ENCODE measurements at places on chromosomes 2 and 18. TPM values are rescaled to one million over a fixed set of nuclear protein-coding genes. Genes with fewer than 3 reads are reported as not detected.

The BCL11A gene
- total RNA-seq = 8.1 TPM

GRCh38 chr2:270861-271260 is 6.1 kb downstream of the ACP1 start:
- H3K27ac ChIP-seq = peak overlapping the region; percentile 42
- no peak for DNase-seq
- peaks cover 47% of the 10 kb centered on the region for H3K4me1 ChIP-seq
- H3K4me3 ChIP-seq = no peak overlapping the region
- H3K27me3 ChIP-seq = no peaks in the 10 kb centered on the region

GRCh38 chr2:241339839-241340630 is 16.1 kb upstream of the FARP2 start:
- no peak for DNase-seq
- H3K4me1 ChIP-seq = no peaks in the 10 kb centered on the region
- H3K36me3 ChIP-seq = peaks cover 74% of the 10 kb centered on the region
- H3K27ac ChIP-seq = peak overlapping the region; percentile 36

DNA sequence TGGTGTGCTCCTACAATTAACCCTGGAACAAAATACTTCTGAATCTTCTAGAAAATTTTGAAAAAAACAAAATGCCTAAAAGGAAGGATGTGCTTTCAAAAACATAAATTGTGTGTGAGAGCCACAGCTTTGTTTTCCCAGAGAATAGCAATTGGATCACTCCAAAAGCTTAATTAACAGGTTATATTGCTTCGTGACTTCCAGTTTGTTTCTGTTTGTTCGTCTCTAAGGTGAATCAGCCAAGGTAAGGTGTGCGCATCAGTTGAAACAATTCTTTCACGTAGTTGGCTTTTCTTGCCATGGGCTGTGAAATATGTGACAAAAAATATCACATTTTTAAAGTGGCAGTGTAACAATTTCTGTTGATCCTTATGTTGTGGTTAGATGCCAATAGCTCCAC is 90.3 kb upstream of the BARD1 start:
- no peaks in the 10 kb centered on the region for H3K36me3 ChIP-seq
- no peak for DNase-seq
- no peak overlapping the region for H3K4me3 ChIP-seq
- H3K4me1 ChIP-seq = no peaks in the 10 kb centered on the region

The CD8B2 gene
- total RNA-seq = not detected

GRCh38 chr2:146762786-146763185 is 1082.0 kb upstream of the ACVR2A start:
- H3K27me3 ChIP-seq = no peaks in the 10 kb centered on the region
- H3K27ac ChIP-seq = no peak overlapping the region
- no peaks in the 10 kb centered on the region for H3K4me1 ChIP-seq
- DNase-seq = no peak

GRCh38 chr2:43025709-43026295 is 200.6 kb downstream of the ZFP36L2 start:
- DNase-seq = no peak
- H3K4me1 ChIP-seq = peaks cover 56% of the 10 kb centered on the region
- no peaks in the 10 kb centered on the region for H3K27me3 ChIP-seq
- peak overlapping the region; percentile 59 for H3K27ac ChIP-seq
- peaks cover 20% of the 10 kb centered on the region for H3K36me3 ChIP-seq

The LIMS4 gene
- not detected for total RNA-seq

DNA sequence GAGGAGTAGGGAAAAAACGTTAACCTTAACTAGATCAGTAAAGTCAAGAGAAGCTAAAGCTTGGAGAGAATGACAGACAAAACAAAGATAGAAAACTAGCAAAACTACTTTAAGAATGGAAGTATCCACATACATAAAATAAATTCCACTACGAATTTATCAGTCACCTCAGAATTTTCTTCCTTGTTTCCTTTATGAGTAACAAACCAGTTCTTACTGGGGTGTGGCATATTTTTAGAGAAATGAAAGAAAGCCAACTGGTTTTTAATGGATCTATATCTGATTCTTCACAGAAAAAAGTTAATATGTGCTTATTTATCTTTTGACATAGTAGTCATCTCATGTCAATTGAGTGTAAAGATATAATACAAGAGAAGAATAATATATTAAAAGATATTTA is 2033.7 kb upstream of the CELF4 start:
- H3K4me1 ChIP-seq = peaks cover 57% of the 10 kb centered on the region
- H3K4me3 ChIP-seq = no peak overlapping the region
- peak overlapping the region; percentile 86 for H3K27ac ChIP-seq
- no peaks in the 10 kb centered on the region for H3K36me3 ChIP-seq
- H3K27me3 ChIP-seq = no peaks in the 10 kb centered on the region

GRCh38 chr18:24609254-24609653 is 148.8 kb downstream of the HRH4 start:
- no peak overlapping the region for H3K4me3 ChIP-seq
- peaks cover 87% of the 10 kb centered on the region for H3K27me3 ChIP-seq
- H3K36me3 ChIP-seq = no peaks in the 10 kb centered on the region
- no peak for DNase-seq
- H3K27ac ChIP-seq = no peak overlapping the region

- no peaks in the 10 kb centered on the region for H3K27me3 ChIP-seq
- H3K4me3 ChIP-seq = no peak overlapping the region
- DNase-seq = no peak
- no peak overlapping the region for H3K27ac ChIP-seq
- H3K4me1 ChIP-seq = no peaks in the 10 kb centered on the region
These were observed 59.3 kb downstream of the PRKRA start for GRCh38 chr2:178391701-178392100.

- peak overlapping the region; percentile 80 for H3K4me3 ChIP-seq
- peak overlapping the region; percentile 93 for H3K27ac ChIP-seq
- no peaks in the 10 kb centered on the region for H3K27me3 ChIP-seq
- H3K36me3 ChIP-seq = peaks cover 57% of the 10 kb centered on the region
- DNase-seq = peak; percentile 50
These were observed 646 bp downstream of the PHLPP1 start for GRCh38 chr18:62715759-62716615.

DNA sequence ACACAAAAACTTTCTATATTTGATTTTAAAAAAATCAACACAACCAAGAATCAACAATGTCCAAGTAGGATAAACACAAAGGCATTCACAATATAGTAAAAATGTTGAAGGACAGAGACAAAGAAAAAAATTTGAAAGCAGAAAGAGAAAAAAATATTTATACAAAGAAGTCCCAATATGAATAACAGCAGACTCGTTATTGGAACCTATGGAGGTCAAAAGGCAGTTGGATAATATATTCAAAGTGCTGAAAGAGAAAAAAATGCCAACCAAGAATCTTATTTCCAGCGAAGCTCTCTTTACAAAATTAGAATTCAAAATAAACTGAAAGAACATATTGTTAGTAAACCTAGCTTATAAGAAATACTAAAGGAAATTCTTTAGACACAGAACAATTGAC is 859.5 kb downstream of the LRP1B start:
- H3K4me1 ChIP-seq = no peaks in the 10 kb centered on the region
- no peak overlapping the region for H3K27ac ChIP-seq
- no peak for DNase-seq
- no peak overlapping the region for H3K4me3 ChIP-seq
- H3K27me3 ChIP-seq = no peaks in the 10 kb centered on the region

- DNase-seq = peak; percentile 73
- no peaks in the 10 kb centered on the region for H3K27me3 ChIP-seq
- H3K4me3 ChIP-seq = peak overlapping the region; percentile 15
- H3K27ac ChIP-seq = peak overlapping the region; percentile 86
- peaks cover 71% of the 10 kb centered on the region for H3K4me1 ChIP-seq
- H3K36me3 ChIP-seq = peaks cover 71% of the 10 kb centered on the region
These were observed 39.7 kb downstream of the ANXA4 start for GRCh38 chr2:69781321-69782248.

The RBMS1 gene
- 57.9 TPM for total RNA-seq

DNA sequence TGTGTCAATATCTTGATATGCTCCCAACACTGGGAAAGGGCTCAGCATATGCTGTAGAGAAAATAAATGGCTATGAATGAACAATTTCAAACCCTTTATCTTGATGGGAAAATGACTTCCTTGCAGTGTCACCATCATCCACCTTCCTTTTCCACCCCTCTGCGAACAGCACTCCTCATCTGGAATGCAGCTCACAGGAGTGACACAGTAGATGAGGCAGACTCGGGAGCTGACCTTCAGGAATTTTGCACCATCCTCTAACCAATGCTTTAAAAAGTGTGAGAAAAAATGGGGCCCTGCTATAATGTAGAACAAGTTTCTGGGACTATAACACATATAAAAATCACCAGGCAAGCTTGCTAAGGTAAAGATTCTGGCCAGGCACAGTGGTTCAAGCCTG is 41.3 kb upstream of the YPEL5 start:
- H3K27ac ChIP-seq = no peak overlapping the region
- DNase-seq = no peak
- no peak overlapping the region for H3K4me3 ChIP-seq
- peaks cover 67% of the 10 kb centered on the region for H3K27me3 ChIP-seq

DNA sequence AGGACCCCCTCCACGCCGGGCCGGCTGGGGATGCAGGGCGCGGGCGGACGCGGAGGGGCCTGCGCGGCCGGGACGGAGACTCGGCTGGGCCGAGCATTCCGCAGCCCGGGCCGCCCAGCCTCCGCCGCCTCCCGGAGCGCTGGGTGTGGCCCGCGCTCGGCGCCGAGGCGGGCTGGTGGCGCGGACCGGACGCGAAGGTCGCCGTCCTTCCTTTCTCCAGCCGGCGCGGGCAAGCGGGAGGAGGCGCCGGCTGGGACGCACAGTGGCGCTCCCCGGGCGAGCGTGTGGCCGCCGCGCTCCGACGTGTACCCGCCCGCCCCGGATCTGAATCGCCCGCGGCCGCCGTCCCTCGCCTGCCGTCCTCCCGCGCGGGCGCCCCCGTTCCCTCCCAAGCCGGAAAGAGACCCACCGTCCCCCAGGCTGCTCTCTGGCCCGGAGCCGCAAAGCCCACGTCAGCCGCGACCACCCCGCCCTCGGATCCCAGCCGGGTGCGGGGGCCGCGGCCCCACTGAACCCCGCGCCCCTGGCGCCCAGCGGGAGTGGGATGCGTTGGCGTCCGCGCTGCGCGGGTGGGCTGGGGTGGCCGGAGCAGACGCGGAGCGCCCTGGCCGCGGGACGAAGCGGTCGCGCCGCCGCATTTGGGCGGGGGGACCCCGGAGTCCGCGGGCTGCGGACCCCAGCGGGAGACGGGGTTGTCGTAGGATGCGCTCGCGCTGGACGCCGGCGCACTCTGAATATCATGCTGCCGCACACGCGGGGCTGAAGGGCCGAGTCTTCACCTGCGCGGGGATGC is 634 bp downstream of the SPATS2L start:
- no peaks in the 10 kb centered on the region for H3K27me3 ChIP-seq
- peak; percentile 38 for DNase-seq
- H3K4me3 ChIP-seq = peak overlapping the region; percentile 63

The AQP12A gene
- total RNA-seq = not detected

The LOXHD1 gene
- not detected for total RNA-seq

The DLX2 gene
- total RNA-seq = not detected

GRCh38 chr18:28903306-28903705 is 726.4 kb upstream of the CDH2 start:
- H3K27ac ChIP-seq = no peak overlapping the region
- no peak for DNase-seq
- no peak overlapping the region for H3K4me3 ChIP-seq
- no peaks in the 10 kb centered on the region for H3K27me3 ChIP-seq
- no peaks in the 10 kb centered on the region for H3K36me3 ChIP-seq

DNA sequence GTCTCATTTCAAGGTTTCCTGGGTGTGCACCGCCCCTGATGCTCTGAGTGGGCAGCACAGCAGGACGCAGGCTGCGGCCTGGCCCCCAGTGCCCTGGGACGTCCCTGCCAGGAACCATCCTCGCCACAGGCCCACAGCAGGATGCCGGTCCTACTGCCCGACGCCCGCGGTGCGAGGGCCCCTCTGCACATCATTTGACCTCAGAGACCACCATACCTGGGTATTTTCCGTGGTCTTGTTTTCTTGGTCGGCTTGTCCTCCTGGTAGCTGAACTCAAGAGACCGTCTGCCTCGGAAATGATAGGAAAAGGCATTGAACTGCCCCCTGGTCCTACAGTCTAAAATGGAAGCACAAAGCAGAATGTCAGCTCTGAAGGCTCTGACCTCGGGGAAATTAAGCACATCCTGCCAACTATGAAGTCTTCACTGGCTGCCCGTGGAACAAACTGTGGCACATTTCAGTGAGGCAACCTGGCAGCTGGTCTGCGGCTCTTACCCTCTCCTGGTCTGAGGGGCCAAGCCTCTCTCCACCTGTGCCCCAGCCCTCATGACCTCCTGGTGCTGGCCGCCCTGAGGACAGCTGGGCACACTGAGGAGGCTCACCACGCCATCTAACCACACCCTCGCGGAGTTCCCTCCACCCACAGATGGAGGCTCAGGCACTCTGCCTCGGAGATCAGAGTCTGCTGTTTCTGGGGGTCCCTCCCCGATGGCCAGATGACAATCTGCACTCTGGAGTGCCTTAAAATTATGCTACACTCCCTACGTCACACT is 105.0 kb downstream of the PXDN start:
- no peaks in the 10 kb centered on the region for H3K27me3 ChIP-seq
- H3K36me3 ChIP-seq = no peaks in the 10 kb centered on the region
- no peak for DNase-seq
- H3K4me3 ChIP-seq = no peak overlapping the region

DNA sequence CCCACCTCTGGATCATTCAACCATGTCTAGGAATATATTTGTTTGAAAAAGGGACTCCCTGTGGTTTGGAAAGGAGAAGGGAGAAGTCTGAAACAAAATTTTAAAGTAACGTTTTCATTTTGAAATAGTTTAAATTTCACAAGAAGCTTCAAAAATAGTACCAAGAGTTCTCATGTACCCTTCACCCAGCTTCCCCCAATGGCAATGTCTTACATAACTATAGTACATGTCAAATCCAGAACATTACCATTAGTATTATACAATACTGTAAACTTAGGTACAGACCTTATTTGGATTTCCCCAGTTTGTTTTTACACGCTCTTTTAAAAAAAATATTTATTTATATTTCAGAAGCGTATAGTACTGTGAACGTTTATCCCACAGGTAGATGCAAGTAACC is 4.0 kb upstream of the LYG2 start:
- no peak overlapping the region for H3K27ac ChIP-seq
- H3K27me3 ChIP-seq = no peaks in the 10 kb centered on the region
- H3K4me1 ChIP-seq = no peaks in the 10 kb centered on the region
- DNase-seq = no peak
- H3K36me3 ChIP-seq = no peaks in the 10 kb centered on the region

- H3K4me1 ChIP-seq = no peaks in the 10 kb centered on the region
- H3K27me3 ChIP-seq = peaks cover 19% of the 10 kb centered on the region
- no peaks in the 10 kb centered on the region for H3K36me3 ChIP-seq
- no peak overlapping the region for H3K27ac ChIP-seq
These were observed 16.3 kb downstream of the FAM228A start for GRCh38 chr2:24191156-24191555.

DNA sequence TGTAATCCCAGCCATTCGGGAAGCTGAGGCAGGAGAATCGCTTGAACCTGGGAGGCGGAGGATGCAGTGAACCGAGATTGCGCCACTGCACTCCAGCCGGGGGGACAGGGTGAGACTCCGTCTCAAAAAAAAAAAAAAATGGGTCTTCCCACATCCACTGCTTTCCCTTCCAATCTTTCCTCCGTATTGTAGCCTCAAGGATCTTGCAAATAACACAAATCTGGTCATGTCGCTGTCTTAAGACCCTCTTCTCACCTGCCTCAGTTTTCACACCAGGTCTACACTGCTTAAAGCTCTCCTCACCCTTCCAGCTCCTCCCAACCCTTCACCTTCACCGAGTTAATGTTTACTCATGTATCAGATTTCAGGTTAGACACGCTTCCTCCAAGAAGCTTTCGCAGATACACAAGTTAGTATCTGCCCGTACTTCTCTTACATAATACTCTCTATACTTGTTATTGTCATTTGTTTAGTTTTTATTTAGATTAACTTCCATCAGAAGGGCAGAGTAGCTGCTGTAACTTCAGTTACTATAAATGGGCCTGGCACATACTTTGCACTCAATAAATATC is 1.5 kb downstream of the IER3IP1 start:
- H3K4me1 ChIP-seq = no peaks in the 10 kb centered on the region
- H3K4me3 ChIP-seq = no peak overlapping the region
- H3K27me3 ChIP-seq = no peaks in the 10 kb centered on the region
- no peak overlapping the region for H3K27ac ChIP-seq

Measured in Calu3 (cell line).